Effector memory CD8-positive, alpha-beta T cell (primary cell): ENCODE measurements at places on chromosomes 3 and 15.

DNA sequence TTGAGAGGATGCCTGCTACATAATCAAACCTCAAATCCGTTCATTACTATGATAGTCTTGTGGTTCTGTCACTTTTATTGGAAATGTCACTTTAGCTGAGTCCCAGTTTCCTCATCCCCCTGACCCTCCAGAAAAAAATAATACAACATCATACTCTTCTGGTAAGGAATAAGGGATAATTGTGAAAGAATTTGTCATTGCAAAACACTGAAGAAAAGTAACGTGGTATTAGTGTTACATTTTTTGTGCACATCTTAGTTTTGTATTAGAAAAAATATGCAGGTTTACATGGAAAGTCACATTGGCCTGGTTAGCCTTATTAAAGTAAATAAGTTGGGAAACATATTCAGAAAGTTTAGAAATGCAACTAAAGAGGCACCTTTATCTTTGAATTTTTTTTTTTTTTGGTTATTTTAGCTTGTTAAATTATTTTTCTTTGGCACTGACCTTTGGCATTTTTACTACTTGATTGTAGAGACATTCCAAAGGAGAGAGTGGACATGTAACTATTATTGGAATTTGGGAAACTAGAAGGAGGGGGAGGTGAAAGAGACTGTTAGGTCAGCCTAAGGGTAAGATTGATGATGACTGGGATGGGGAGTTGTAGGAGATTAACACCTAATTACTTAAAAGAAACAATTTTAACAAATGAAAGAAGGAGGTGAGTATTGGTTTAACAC lies 462.2 kb upstream of the RARB start:
- no peak for DNase-seq

- no peak for DNase-seq
Measured at GRCh38 chr3:77096966-77097890, 57.3 kb downstream of the ROBO2 start.

- DNase-seq, result no peak
Measured at GRCh38 chr3:142972092-142972753, 8.7 kb upstream of the PAQR9 start.

DNA sequence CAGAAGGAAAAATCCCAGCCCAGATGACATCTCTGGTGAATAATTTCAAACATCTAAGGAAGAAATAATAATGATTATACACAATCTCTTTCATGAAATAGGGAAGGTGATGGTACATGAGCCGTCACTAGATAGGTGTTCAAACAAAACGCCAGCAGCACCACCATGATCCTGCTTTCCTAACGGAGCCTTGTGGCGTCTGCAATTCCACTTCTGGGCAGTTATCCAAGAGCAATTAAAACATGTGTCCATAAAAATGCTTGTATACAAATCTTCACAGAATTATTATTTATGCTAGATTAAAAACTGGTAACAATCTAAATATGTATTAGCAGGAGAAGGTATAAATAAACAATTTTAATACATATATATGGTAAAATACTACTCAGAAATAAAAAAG lies 33.7 kb downstream of the RTP4 start:
- DNase-seq, result no peak

DNA sequence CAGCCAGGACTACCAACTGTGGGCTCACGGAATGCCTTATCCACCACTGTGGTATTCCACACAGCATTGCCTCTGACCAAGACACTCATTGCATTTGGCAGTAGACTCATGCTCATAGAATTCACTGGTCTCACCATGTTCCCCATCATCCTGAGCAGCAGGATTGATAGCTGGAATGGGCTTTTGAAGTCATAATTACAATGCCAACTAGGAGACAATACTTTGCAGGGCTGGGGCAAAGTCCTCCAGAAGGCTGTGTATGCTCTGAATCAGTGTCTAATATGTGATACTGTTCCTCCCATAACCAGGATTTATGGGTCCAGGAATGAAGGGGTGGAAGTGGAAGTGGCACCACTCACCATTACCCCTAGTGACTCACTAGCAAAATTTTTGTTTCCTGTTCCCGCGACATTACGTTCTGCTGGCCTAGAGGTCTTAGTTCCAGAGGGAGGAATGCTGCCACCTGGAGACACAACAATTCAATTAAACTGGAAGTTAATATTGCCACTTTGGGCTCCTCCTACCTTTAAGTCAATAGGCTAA lies 58.6 kb upstream of the CCDC80 start:
- DNase-seq, result no peak

DNA sequence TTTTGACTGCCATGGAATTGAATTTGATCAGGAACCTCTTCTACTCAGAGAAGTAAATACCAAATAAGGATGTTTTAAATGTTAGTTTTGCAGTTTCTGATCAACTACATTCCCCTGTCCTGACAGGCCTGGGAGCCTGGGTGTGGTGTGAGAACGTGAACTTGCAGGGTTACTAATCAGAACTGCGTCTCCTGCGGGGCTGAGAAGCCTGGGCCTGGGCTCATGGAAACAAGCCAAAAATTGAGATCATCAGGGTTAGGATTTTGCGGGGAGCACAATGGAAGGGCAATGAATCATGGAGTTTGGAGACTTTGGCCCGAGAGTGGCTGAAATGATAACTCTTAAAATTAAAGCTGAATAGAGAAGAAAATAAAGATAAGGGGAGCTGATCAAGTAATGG lies 47.8 kb upstream of the C3orf70 start:
- DNase-seq, result no peak

DNA sequence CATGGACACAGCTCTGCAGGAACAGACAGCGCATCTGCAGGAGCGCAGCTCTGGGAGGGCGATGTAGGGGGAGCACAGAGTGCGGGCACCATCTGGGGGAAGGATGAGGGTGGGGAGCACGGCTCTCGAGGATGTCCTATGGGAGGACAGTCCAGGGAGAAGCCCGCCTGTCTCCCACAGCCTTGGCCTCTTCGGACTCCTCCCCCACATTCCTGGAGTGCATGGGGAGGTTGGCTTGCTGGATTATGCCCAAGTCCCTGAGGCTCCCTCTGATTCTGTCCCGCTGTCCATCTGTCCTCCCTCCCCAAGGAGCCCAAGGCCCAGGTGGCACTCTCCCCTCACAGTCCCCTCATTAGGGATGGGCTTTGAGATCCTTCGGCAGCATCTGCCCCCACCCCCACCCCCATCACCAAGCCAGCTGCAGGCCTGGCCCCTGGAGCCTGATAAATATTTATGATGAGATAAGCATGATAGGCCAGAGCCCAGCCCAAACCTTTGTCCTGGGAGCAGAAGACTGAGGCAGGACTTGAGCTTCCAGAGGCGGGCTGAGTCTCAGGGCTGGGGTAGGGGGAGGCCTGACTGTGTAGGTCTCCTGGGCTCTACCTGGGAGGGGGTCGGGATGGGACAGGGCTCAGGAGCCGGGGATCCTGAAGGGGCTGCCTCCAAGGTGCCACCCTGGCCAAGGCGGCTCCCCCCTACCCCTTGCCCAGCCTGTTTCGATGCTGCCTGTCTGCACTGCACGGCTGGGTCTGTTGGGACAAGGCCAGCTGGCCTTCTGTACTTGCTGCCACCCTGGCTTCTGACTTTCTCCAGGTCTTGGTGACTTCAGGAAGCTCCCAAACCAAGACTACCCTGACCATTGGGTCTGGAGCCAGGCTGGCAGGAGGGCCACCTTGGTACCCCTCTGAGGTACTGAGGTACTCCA lies 28.6 kb upstream of the SEMA3F start:
- no peak for DNase-seq

GRCh38 chr3:169268286-169268776 lies 395.2 kb downstream of the MECOM start:
- no peak for DNase-seq

DNA sequence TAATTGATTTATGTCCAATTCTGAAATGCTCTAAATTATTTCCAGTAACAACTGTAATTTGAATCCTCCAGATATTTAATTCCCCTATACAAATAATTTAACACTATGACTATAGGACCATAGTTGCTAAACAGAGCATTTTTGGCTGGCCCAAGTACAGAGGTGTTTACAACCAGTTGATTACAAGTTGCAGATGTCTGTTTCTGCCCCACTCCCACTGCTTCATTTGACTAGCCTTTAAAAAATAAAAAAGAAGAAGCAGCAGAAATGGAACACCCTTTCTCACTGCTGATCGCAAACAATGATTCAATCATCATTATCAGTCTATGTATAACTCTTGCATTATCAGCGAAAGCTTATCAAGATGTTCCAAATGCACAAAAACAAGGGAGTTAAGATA lies 54.6 kb downstream of the SENP7 start:
- no peak for DNase-seq
